ENCODE measurements at places on chromosomes 4 and X.

GRCh38 chr4:96916711-96917110 lies 1076.8 kb downstream of the PDHA2 start:
- no peak for DNase-seq

DNA sequence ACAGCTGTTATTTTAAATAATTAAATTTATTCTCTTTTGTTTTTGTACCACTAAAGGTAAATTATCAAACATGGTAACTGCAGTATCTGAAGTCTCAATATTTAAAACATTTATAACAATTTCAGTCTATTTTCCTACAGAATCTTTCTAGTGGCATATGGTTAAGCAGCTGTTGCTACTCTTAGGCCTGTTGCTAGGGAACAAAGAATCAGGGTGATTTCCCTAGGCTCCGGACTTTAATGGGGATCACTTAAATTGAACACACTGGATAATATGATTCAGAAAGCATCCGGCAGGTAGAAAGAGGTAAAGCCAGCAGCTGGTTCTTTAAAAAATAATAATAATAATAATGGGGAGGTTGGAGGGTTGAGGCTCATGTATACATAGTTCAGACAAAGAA lies 17.6 kb downstream of the FBXO8 start:
- DNase-seq: no peak

DNA sequence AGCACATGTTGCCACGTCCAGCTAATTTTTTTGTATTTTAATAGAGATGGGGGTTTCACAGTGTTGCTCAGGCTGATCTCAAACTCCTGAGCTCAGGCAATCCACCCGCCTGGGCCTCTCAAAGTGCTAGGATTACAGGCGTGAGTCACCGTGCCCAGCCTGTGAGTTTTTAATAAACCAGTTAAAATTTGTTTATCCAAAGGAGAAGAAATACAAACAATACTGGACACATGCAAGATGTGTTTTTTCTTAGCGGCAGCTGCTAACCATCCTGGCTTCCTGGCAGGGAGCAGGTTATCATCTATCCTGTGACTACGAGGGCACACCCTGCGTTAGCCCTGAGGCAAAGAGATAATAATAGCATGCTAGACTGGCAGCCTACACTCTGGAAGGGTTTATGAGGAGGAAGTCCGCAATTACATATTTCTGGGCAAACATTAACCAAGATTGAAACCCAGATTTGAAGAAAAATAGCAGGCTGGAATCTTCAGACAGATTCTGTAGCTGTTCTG lies 191.4 kb downstream of the SPRY1 start:
- no peak for DNase-seq

DNA sequence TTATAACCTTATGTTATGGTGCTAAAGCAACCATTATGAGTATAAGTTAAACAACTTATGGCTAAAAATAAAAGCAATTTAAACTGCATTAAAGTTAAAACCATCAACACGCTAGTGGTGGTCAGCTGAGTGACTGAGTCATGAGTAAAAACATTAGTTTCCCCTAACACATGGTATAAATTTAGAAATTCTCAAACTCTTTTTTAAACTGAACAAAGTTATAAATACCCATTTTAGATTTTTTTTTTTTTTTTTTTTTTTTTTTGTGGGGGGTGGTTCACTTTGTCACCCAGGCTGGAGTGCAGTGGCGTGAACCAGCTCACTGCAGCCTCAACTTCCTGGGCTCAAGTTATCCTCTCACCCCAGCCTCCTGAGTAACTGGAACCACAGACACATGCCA lies 5.4 kb upstream of the BBS7 start:
- no peak for DNase-seq

- no peak for DNase-seq
These were observed 80.4 kb upstream of the NHS start for GRCh38 chrX:17294561-17294960.

DNA sequence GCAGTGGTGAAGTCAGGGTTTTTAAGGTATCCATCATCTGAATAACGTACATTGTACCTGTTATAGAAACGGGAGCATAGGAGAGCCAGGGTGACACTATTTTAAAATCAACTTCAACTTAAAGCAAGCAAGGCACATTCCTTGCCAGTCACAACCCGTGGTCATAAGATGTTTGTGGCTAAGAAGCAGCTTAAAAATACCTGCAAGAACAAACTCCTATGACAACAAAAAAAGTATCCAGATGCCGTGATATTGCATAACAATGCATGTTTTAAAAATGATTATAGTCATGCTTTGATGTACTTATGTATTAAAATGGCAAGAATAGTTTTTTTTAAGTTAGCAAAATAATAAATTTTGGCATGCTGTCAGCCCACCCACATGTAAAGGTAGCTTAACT lies 16.5 kb upstream of the SYNPO2 start:
- no peak for DNase-seq

DNA sequence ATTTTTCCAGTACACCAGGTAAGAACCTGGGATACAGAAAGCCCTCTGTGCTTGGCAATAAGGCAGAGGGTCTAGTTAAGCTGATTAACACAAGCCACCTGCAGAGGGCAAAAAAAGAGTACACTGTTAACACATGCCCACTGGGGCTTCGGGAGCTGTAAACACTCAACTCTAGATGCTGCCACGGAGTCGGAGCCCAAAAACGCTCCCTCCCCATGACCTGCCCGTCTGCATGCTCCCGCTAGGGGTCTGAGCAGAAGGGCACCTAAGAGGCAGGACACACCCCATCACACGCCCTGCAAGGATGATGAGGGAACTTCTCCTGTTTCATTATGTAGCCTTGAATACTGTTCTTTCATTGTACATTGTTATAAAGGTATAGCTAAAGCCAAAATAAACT lies 715.6 kb upstream of the AADAT start:
- no peak for DNase-seq

DNA sequence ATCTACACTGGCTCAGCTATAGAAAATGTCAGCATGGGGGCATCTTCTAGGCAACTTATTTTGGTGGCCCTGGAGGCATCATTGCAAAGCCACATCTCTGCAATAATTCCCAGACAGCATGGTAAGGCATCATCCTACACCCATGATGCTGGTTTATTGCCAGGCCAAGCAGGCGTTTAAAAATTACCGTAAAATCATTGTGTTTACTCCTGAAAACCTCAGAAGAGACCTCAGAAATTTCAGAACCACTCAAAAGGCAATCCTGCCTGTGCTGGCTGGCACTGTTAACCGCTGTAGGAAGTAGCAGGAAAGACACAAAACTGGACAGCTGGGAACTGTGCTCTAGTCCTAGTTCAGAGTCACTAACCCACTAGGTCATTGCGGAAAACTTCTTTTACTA lies 63.2 kb downstream of the MID1 start:
- no peak for DNase-seq

- no peak for DNase-seq
These were observed 7.2 kb downstream of the SSR4 start for GRCh38 chrX:153801669-153802068.

DNA sequence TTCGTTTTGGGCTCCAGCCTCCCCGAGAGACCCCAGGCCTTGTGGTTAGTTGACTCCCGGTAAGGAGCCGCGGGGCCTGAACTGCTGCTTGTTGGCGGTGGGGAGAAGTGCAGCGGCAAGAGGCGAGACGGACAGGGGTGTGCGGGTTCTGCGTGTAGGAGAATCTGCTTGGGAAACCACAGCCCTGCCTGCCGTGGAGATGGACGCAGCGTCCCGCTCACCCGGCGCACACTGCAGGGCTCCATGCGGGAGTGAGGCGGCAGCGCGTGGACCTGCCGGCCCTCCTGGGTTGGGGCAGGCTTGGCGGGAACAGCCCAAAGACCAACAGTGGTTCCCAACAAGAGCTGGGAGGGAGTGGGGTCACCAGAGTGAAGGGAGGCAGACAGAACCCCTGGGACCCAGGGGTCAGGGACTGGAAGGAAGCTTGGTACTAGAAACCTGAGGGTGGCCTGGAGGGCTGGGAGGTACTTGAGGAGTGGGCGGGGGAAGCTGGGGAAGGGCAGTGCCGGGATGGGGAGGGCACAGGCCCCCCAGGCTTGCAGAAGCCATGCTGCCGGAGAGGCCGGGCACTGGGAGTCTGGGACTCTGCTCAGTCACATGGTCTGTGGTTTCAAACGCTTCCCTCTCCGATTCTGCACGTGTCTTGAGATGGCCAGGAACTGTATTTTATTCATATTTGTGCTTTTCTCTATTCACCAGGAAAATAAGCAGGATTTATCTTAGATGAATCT lies 70.8 kb downstream of the RGS12 start:
- DNase-seq: no peak

GRCh38 chr4:113513382-113513781 lies 248.2 kb downstream of the CAMK2D start:
- no peak for DNase-seq

GRCh38 chr4:40962551-40963180 lies 212.9 kb downstream of the NSUN7 start:
- no peak for DNase-seq

GRCh38 chr4:47432749-47433148 lies 30.8 kb downstream of the COMMD8 start:
- DNase-seq: no peak

DNA sequence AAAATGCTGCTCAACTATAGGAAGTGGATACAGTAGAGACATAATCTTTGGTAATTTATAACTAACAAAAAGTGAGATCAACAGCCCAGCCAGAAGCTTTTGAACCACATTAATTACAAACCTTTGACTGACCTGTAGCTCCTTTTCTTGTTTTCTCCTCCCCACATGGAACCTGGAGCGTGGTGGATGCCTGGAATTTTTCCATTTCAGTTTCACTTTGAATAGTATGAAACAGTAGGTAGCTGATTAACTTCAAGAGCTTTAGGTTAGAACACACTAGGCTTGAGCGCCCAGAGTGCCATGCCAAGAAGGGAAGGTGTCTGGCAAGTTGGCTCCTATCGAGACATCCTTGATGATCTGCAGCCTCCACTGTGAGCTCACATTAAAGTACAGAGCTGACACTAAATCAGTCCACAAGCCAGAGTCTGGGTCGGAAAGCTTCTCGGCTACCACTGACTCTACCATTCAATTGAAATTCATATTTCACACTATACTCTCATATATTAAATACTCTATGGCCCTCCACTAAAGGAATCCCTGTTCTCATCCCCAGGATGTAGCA lies 143.4 kb downstream of the GLRA2 start:
- no peak for DNase-seq

DNA sequence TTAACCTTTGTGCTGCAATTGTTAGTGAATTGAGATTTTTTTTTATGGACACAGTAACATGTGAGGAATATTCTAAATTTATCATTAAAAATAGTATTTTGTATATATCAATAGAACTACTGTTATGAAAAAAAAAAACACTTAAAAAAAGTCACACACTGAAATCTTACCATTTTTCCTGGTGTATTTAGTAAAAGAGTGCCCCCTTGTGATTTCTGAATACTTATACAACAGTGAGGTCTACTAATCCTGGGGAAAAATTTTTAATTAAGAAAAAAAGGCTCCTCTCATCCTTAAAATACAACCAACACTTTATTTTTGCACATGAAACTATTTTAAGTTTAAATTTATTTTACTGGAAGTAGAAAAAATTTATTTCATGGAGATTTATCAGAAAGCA lies 56.4 kb upstream of the SPOCK3 start:
- no peak for DNase-seq

DNA sequence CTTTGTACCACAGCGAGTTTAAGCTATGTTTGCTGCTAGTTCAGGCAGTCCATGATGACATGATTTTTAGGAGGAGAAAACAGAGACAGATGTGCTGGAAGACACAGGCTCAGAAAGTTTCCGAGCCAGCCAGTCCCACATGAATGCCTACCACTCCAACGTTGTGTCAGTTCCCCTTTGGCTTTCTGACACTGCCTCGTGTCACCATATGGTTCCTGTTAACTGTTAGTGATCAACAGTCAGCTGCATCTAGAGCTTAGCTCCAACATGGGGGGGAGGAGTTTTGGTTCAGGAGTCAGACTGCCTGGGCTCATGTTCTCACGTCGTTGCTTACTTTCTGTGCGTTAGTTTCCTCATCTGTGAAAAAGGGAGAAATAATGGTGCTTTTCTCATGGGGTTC lies 343.7 kb downstream of the MID1IP1 start:
- no peak for DNase-seq
